Large intestine (tissue), 12 donors: ENCODE measurements at places on chromosomes 1 and 21.
A peak's percentile ranks its signal among the peaks of the same experiment; 100 is the strongest.

DNA sequence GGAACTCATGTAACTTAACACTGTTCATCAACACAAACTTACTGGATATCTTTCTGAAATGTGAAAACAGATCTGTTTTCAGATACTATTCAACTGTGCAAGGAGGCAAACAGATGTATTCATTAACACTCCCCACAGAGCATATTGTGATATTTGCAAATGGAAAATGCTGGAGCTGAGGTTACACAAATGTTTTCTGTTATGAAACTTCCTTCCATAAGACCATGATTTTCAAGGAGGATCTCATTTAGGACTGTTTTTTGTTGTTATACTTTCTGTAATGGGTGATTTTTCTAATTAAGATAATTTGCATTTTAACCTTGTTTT lies 56.1 kb downstream of the GABPA start:
- no peak for DNase-seq

DNA sequence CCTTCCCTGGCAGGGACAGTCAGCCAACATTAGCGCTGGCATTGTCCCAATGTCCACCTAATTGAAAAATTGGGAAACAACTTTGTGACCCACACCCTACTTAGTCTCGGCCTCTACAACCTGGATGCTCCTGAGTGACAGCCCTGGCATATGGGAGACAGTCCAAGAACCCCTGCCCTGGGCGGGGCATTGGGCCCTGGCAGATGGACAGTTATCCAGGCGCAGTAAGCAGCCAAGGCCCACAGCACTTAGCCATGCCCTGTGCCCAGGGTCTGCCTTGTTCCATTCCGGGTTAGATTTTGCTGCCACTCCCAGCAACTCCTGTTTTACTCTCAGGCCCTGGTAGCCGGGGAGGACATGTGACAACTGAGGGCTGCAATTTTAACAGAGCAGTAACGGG lies 50.3 kb downstream of the NFASC start:
- DNase-seq = no peak

GRCh38 chr21:36976228-36976861 lies 9.9 kb upstream of the HLCS start:
- DNase-seq = no peak

DNA sequence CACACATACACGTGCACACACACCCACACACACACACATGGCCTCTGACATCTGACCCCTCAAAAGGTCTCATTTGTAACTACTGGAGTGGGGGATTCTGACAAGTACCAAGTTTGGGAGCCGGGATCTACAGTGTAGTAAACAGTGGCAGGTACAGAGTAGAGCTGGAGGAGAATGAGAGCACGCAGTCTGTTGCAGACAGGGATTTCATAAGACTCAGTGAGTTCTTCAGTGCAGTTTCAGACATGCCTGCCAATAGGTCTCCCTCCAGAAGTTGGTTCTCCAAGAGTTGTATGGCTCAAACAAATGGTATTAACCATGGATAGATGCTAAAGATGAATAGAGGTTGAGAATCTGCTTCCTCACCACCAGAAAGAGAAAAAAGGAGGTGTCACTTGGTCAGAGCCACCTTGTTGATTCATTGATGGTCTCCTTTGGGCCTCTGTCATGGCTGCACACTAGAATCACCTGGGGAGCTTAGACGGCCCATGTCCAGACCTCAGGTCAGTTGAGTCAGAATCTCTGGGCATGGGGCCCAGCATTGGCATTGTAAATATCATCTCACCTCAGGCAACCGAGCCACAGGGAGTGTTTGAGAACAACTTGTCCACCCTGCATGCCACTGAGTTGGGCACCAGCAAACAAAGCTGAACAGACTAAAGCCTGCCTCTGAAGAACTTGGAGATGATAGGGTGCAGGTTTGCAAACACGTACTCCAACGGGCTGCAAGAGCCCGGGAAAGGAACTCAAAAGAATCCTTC lies 122.1 kb downstream of the EDEM3 start:
- DNase-seq = no peak

GRCh38 chr1:207346513-207346912 lies 25.0 kb downstream of the CD55 start:
- DNase-seq = no peak

- no peak for DNase-seq
These were observed 15.4 kb downstream of the L1TD1 start for GRCh38 chr1:62209931-62210595.

GRCh38 chr1:11634365-11635192 lies 19.6 kb downstream of the FBXO2 start:
- DNase-seq = no peak

- DNase-seq = peak; percentile 47
These were observed 92.1 kb downstream of the SYF2 start for GRCh38 chr1:25140073-25140797.

DNA sequence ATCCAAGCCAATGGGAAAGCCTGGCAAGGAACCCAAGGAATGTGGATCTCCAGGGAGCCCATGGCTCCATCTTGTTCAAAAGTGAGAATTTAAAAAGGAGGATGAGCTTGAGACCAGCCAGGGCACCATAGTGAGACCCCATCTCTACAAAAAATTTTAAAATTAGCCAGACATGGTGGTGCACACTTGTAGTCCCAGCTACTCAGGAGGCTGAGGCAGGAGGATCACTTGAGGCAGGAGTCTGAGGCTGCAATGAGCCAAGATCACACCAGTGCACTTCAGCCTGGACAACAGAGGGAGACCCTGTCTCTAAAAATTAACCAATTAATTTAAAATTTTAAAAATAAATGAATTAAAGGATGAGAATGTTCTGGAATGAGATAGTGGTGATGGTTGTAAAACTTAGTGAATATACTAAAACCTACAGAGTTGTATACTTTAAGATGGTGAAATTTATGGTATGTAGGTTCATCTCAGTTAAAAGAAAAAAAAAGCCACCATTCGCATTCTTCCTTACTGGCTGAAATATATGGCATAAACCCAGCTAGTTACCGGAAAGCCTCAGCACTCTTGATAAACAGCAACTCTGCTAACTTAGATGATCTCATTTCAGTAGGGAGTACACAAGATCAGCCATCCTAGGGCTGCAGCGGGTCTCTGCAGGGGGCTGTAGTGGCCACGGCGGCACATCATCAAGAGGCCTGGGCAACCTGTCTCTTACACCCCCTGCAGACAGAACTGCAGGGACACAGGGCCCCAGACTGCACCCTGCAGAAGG lies 48.3 kb upstream of the H6PD start:
- DNase-seq = no peak

DNA sequence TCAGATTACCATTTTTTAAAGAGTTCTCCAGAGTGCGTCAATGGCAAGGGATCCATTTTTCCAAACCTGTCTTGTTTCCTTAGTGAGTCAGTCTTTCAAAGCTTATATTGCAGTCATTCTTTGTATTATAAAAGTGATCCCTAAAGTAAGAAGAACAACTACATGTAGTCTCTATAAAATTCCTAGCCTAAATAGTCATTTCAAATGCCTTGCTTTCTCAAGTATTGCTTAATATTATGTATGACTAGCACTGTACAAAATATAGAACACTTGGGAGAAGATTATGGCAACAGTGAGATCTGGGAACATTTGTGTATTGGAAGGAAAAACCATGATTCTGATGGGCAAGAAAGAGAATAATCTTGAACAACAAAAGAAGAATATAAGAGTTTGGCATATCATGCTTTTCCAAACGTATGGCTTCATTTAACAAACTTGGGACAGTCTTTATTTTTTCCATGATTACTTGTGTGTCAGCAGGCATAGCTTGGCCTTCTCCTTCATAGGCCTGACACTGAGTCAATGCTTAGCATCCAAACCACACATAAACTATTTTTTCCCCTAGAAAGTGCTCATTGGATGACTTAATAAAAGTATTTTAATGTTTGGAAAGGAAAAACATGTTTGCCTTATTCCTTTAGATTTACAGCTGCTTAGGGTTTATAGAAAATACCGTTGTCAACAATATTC lies 547.4 kb downstream of the LTN1 start:
- DNase-seq = no peak

DNA sequence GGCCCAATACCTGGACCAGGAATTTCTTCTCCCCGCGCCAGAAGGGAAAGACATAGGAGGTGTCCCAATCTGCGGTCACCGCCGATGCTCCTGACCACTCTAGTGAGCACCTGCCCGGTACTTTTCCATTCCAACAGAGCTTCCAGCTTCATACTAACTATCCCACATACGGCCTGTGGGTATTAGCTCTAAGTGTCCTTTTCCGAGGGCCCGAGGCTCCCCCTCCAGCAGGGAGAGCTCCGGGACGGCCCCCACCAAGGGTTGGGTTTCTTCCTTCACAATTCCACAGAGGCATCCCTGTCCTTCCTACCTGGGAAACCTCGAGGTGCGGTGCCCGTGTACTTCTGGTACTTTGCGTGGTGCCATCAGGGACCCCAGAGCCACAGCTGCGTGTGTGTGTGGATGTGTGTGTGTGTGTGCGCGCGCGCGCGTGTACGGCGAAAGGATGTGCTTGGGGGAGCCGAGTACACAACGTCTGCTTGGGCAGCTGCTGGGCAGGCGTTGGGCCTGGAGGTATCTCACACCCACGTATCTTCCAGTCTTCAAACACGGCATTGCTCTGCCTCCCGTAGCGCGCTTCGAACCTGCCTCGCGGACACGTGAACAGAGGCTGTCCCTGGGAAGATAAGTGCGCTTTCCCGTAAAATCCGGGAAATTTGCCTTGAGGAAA lies 2.4 kb upstream of the SIM2 start:
- no peak for DNase-seq

DNA sequence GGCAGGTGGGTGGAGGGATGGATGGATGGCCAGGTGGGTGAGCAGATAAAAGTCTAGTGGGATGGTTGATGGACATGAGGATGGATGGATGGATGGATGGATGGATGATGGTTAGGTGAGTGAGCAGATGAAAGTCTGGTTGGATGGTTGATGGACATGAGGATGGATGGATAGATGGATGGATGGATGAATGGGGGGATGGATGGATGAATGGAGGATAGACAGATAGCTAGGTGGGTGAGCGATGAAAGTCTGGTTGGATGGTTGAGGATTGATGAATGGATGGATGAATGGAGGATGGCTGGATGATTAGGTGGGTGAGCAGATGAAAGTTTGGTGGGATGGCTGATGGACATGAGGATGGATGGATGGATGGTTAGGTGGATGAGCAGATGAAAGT lies 9.0 kb upstream of the ARHGEF19 start:
- no peak for DNase-seq

DNA sequence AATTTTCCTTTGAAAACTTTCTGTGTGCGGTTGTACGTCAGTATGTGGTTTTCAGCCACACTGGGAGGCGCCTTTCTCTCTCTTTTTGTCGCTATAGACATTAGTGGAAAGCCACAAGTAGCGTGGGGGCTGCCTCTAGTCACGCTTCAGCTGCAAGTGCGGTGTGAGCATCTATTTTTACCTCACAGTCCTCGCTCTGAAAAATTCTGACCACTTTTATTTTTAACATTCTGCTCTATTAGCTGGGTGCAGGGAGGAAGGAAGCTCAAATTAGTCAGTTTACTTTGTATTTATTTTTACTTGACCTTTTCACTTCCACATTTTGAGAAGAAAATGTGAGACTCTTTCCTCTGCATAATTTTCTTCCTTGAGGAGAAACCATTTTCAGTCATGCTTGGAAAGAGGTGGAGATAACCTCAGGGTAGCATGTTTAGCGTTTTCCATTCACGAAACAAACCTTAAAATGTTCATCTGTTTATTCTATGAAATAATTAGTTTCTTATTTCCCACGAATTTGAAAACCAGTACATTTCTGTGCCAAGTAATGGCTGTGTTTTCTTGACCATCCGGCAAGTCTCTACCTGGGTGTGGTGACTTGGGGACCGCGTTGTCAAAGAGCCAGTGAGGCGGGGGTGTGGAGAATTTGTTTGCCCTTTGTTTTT lies 35.6 kb downstream of the ADARB1 start:
- no peak for DNase-seq

DNA sequence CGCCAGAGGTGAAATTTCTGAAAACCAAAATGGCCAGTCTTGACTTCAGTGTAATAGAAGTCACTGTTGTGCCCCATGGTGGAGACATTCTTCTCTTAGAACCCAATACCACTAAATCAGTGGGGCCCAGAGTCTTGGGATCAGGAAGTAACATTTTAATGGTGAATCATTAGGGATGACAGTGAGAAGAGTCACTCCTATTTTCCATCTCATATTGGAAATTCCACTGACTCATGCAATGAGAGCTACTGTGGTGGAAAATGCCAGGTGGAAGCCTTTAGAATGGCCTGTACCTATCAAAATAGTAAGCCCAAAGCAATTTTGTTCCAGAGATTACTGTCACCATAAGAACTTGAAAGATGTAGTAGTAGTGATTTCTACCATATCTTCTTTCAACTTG lies 20.6 kb upstream of the PPM1J start:
- DNase-seq = no peak

DNA sequence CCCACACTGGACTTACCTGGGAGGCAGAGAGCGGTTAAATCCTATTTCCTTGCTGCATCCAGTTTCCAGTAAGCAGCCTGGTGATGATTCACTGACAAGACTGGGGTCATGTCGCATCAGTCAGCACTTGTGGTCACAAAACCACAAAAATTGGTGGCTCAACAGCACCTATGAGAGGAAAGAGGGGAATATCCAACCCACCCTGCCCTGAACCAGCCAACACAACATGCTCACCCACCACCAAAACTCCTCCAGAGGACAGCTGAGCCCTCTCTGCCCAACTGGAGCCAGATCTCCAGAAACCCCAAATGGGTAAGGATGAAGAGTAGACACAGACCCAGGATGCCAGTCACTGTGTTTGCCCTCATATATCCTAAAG lies 64.0 kb downstream of the CD46 start:
- DNase-seq = no peak

- DNase-seq = no peak
These were observed 113.8 kb upstream of the ZC3H11B start for GRCh38 chr1:219726480-219727272.

DNA sequence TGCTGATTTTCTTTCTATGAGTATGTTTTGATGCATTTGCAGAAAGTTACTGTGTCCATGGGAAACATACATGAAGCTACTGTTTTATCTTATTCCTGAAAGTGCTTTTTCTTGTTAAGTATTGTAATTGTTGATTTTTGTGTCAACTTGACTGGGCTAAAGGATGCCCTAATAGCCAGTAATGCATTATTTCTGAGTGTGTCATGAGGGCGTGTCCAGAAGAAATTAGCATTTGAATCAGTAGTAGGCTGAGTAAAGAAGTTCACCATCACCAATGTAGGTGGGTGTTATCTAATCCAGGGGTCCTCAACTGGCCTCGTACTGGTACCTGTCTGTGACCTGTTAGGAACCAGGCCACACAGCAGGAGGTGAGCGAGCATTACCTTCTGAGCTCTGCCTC lies 760.2 kb downstream of the PLA2G4A start:
- DNase-seq = no peak

DNA sequence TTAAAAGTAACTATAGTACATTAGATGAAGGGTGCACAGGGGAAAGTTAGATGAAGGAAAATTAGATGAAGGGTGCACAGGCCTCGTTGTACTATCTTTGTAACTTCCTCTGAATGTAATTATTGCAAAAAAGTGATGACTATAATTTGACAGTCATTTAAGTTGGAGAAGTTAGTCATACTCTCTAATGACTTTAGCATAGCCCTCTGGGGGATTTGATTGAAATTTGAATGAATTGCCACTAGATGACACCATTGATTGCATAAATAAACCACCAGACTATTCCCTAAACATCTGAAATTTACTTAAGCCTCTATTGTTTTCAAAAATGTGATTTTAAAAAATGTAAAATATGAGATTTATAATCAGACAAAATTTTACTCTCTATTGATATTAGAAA lies 102.6 kb downstream of the TPR start:
- no peak for DNase-seq
